ENCODE measurements at places on chromosomes 1 and 21.

GRCh38 chr21:42837421-42838211 is 41.7 kb downstream of the WDR4 start:
- DNase-seq = no peak

GRCh38 chr1:147072482-147073432 is 99.5 kb downstream of the PRKAB2 start:
- DNase-seq = no peak

DNA sequence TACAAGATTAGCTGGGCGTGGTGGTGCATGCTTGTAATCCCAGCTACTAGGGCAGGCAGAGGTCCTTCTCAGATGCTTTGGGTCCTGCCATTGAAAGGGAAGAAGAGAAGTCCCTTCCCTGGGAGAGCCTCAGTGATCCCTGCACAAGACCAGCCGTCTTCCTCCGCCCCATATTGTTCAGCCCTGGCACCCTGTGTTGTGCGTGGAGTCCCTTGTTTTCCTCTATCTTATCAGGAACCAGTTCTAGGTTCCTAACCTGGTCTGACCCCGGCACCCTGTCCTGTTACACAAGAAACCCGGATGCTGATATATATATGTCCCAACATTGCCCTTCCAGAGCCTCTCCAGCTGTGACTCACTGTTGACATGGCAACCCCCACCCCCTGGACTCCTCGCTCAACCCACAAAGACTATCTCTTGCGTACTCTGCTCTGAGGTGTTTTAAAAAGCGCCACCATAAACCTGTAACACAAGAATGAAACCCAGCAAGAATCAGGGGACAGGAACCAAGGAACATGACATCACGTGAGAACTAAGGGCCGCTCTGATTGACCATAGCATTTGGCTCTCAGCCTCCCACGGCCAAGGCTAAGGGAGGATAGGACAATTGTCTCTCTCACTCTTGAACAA is 4.8 kb downstream of the MX2 start:
- DNase-seq = no peak

DNA sequence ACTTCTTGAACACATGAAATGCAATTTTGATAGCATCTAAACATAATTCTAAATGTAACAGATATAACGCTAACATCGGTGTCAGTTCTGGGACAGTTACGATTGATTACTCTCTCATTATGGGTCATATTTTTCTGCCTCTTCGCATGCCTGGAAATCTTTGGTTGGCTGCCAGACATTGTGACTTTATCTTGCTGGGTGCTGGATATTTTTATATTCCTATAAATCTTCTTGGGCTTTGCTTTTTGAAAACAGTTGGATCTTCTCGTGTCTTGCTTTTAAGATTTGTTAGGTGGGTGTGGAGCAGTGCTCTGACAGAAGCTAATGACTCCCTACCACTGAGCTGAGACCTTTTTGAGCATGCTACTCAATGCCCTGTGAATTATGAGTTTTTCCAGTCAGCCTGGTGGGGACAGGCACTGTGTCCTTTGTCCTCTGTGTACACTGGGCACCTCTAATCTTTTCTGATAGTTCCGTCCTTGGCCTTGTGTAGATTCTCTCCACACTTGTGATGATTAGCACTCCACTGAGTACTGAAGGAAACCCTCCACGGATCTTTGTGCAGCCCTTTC is 28.0 kb upstream of the EDARADD start:
- no peak for DNase-seq

- no peak for DNase-seq
Observed at GRCh38 chr1:3779265-3779911, 6.8 kb downstream of the SMIM1 start.

- DNase-seq = no peak
Observed at GRCh38 chr1:47696404-47696736, 258.5 kb downstream of the FOXD2 start.

GRCh38 chr1:230708631-230709580 is 5.0 kb downstream of the AGT start:
- no peak for DNase-seq

GRCh38 chr1:201173736-201174135 is 16.9 kb upstream of the IGFN1 start:
- no peak for DNase-seq

GRCh38 chr1:235648407-235648907 is 1.1 kb downstream of the GNG4 start:
- no peak for DNase-seq

- DNase-seq = no peak
Observed at GRCh38 chr1:224819861-224820260, 109.6 kb upstream of the DNAH14 start.

- DNase-seq = no peak
Observed at GRCh38 chr1:36160949-36161485, 5.1 kb downstream of the MAP7D1 start.

GRCh38 chr21:40923407-40923806 is 76.4 kb upstream of the DSCAM start:
- no peak for DNase-seq

GRCh38 chr1:198297281-198297680 is 140.5 kb downstream of the NEK7 start:
- no peak for DNase-seq

DNA sequence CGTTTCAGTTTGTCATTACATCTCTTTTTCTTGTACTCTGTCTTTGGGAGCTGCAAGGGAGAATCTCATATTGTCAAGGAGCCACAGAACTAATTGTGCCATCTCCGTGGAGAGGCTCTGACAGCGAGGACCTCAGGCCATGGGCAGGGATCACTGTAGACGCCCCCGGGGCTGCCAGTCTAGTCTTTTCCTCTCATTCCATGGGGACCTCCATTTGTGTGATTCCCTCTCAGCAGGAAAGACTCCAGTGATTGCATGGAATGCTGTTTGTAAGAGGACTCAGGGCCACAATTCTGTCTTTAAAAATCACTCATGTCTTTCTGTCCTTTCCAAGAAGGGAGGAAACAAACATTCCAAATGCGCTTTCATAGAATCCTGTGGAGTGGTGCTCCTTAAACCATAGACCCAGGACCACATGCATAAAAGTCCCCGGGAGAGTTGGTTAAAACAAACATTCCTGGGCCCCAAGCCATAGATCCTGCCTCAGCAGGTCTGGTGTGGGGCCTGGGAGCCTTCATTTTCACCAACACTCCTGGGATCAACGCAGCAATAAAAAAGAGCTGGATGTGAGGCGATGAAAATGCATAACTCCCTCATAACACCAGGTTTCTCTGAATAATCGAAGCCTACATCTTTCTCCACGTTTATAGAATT is 104.5 kb downstream of the ZP4 start:
- DNase-seq = no peak

DNA sequence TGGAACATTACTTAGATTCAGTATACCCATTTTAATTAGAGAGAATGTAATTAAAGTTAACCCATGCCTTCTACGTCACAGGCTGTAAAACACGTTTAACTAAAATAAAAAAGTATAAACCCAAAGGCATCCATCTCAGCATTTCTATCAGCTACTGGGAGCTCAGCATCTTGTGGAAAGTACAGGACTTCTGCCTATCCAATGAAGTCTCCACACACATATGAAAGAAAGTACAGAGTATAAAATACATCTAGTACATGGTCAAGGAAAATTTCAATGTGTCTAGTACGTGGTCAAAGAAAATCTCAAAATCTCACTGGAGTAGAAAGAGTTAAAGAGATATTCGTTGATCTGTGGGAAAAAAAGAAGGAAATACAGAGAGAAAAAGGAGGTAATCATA is 141.4 kb upstream of the ZNHIT6 start:
- DNase-seq = no peak

DNA sequence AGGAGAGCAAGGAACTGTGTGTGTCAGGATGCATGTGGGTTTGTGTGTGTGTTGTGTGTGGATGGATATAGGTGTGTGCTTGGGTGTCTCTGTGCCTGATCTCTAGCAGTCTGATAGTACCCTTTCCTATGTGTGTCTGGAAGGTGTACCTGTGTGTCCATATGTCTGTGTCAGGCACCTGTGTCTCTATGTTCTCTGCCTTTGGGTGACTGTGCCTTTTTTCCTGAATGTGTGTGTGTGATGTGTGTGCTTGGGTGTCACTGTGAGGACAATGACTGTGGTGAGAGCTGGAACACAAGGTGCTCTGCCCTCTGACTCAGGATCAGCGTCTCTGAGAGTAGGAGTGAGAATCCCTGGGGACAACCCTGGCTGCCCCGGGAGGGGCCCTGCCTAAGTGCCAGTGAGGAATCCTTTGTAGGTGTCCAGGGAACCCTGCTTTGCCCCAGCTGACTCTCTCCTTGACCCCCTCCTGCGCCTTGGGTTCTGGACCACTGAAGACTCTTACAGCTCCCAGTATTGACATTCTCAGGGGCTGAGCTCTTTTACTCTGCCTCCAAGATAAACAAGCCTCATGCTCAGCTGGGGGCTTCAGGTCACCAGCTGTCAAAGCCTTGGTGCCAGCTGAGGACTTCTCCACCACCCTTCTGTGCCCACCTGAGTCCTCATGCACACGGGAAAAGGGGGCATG is 735 bp upstream of the EFNA3 start:
- no peak for DNase-seq

GRCh38 chr1:235767795-235768194 is 98.9 kb downstream of the LYST start:
- DNase-seq = no peak

DNA sequence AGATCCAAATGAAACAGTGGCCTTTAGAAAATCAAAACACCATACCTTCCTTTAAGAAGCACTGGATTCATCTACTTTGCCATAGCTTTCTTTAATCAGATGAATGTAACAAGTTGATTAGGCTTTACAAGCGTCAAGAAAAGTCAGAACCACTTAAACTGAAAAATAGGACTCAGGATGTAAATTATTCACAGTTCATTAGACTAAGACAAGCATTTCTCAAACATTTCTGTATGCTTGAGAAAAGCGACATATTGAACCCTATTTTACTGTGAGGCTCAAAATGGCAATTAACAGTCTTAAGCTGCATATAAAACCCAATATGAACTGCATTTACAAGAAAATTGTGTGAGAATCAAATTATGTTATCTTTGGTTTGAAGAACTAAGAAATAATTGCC is 256.7 kb upstream of the SNX7 start:
- DNase-seq = no peak

DNA sequence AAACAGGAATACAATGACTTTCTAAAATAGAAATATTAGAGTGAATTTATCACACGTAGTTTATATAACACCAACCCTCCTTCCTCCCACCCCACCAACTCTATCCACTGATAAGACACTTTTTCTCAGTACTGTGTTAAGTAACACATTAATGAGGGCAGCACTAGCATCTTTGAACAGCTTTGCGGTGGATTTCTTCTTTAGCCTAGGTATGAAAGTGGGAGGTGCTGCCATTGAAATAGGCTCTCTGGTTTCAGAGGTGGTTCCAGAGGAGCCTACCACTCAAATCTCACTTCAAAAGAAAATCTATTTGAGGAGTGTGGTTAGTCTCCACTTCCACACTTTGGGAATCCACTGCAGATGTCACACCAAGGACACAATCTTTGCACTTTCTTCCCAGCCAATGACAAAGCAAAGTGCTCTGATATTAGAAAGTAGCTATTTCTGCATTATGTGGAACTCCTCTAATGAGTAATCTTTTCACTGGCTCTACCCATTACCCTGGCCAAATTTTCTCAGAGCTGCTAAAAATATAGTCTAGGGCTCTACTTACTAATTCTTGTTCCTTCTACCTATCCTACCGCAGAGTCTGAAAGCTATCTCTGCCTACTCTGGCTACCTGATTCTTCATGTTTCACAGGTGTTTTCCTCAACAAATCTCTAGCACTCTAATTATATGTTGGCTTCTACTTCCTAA is 1667.8 kb downstream of the MRPL39 start:
- no peak for DNase-seq

GRCh38 chr1:162561616-162562469 is at the start of gene UAP1:
Gene UAP1 (plus strand): TSS chr1:162561722. CDS start chr1:162566069, 4,347 bp downstream.
- no peak for DNase-seq

GRCh38 chr1:94579876-94580294 is 38.3 kb upstream of the F3 start:
- peak; percentile 81 for DNase-seq

DNA sequence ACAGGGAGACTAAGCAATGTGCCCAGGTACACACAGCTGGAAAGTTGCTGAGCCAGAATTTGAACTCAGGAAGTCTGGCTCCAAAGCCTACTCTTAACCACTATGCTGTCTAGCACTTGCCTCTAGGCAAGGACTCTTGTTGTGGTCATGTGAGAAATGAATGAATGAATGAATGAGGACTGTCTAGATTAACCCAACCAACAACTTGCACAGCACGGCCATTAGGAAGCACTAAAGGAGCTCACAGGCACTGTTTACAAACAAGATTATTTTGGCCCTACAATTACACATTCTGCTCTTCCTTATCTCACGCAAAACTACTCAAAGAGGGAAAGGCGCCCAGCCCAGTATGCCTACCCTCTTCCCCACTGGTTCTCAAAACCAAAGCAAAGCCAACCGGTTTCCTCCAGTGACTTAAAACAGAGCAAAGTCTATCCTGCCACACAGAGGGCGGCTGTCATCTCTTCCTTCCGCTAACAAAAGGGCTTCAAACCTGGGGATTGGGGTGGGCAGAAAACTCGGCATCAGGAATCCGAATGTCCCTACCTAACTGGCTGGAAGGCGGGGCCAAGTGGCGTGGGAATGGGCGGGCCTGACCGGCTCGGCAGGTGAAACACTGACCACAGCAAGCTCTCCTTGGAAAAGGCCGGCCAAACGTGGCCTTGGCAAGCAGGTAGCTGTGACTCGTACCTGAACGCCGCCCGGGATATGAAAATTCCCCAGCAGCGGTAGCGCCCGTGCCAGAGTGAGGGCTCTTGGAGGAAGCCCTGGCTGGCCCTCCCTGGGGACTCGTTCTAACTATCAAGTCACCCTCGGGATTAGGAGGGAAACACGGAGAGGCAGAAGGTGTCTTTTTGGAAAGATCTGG is 948 bp downstream of the STK40 start:
- no peak for DNase-seq

GRCh38 chr1:211521102-211521815 is 29.3 kb upstream of the RD3 start:
- DNase-seq = no peak

- DNase-seq = no peak
Observed at GRCh38 chr1:113511269-113511668, 121.0 kb downstream of the MAGI3 start.

DNA sequence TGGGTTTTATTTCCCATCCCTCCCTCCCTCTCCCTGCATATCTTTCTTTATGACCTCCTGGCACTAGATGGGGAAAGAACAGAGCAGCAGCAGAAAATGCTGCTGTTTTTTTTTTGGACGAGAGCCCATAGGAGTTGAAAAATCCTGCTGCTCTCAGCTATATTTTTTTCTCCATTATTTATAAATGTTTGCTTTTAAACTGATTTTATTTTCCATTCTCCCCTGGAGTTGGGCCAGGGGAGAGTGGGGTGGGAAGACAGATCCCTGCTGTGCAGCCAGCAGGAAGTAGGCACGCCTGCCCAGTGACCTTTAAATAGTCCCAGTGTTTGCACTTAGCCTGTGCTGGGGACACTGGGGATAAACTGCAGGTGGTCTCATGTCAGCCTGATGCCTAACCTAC is 17.4 kb downstream of the SFT2D2 start:
- no peak for DNase-seq

GRCh38 chr1:15004396-15004795 is 149.2 kb upstream of the TMEM51 start:
- no peak for DNase-seq
